Activated CD4-positive, alpha-beta T cell treated with anti-CD3 and anti-CD28 coated beads, Interleukin-2, amount 50 U/mL, for 4 hours (primary cell): ENCODE measurements at places on chromosomes 5 and 9.

GRCh38 chr5:123809594-123810221 is 297.7 kb downstream of the CSNK1G3 start:
- no peak for DNase-seq

GRCh38 chr5:179753971-179754370 is 21.3 kb downstream of the MAML1 start:
- DNase-seq = no peak

DNA sequence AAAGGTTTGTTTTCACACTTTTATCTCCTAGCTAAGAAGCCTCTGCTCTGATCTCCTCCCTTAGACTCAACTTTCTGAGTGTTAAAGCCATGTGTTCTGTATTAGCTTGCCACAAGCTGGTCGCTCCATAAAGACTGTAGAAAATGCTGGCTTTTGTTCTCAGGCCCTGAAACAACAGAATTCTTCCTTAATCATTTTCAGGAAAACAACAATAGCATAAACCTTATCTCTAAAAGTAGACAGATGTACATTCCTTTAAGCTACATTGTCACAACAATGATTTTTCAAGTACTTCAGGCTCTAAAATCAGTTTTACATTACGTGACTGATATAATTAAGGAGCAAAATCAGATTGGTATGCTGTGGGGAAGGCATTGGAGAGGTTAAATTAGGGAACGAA is 41.9 kb downstream of the VCAN start:
- no peak for DNase-seq

DNA sequence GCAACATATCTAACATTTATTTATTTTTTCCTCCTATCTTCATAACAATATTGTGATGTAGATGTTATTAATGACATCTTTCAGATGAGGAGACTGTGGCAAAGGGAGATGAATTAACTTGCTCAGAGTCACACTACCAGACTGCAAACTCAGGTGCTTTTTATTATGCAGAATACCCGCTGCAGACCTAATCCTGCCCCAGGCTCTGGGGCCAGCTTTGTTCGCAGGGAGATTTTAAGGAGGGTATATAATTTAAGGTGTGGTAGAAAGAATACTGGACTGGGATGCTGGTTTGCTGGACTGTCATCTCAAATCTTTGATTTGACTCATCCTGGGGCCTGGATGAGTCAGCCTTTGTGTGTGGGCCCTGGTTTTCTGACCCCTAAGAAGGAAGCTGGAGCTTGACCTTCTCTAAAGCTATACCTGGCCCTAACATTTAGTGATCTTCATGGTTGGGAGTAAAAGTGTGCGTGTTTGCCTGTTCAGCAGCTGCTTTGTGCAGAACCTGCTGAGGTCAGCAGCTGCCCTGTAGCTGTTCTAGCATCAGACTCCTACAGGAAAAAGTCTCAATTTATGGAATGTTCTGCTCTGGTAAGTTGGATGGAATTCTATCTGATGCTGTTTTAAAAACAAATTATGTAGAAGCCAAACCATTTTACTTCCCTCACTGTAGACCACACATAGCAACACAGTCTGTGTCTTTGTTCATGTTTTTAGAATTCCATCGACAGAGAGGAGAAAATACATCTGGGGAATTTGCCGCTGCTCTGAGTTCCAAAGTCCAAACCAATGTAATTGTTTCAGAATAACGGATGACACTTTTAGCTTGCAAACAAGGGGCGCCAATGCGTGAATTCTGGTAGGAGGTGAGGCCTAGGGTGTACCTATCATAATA is 4.5 kb downstream of the SLC36A1 start:
- DNase-seq = no peak

DNA sequence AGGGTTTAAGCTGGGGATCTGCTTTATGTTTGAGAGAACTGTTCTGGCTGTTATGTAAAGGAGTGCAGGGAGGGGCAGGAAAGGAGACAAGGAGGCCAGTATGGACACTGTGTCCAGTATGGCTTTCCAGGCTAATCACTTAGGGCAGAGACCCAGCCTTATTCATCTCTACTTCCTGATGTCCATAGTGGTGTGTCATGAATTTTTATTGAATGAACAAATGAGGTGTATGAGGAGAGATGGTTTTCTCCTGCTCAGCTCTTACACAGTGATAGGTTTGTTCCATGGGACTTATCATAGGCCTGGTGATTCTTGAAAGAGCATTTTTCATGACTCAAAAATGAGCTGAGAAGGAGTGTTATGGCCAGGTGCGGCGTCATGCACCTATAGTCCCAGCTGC is 20.5 kb upstream of the FGFR4 start:
- no peak for DNase-seq

DNA sequence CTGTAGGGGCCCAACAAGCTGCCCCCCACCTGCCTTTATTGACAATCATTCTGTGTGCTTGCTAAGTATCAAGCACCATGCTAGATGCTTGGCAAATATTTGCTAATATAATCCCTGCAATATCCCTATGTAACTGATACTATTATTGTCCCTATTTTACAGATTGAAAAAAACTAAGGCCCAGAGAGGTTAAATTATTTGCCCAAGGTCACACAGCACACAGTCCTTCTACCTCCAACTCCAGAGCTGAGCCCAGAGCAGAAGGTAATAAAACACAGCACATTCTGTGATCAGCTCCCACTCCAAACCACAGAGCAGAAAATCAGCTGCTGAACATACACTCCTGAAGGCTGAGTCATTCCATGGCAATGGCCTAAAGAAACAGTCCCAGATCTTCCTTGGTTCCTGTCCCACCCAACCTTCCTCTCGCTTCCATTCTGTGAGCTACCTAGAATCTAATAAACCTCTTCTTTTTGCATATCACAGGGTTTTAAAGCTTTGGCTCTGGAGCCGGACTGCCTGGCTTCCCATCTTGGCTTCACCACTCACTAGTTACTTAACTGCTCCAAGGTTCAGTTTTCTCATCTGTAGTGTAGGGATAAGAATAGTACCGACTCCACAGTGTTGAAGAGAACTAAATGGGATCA is 66.7 kb upstream of the ADRA1B start:
- no peak for DNase-seq

- DNase-seq = no peak
Measured at GRCh38 chr9:133904346-133905090, 87.6 kb downstream of the VAV2 start.

GRCh38 chr5:143309661-143310431 is 93.6 kb downstream of the NR3C1 start:
- no peak for DNase-seq

GRCh38 chr5:32534041-32534440 is 51.3 kb upstream of the SUB1 start:
- no peak for DNase-seq
